ENCODE measurements at places on chromosomes 13 and 19. TPM values are rescaled to one million over a fixed set of nuclear protein-coding genes. Genes with fewer than 3 reads are reported as not detected.

Gene PPM1N
- total RNA-seq, result 1.5 TPM

Gene CYP2A6
- not detected for total RNA-seq

Gene C1QTNF9
- total RNA-seq, result not detected

Gene ZFP14
- total RNA-seq, result 5.0 TPM

Gene ETHE1
- 54.9 TPM for total RNA-seq

Gene KLK15
- not detected for total RNA-seq

Gene KCNK6
- total RNA-seq, result 23.1 TPM

Gene NUDT19
- 19.3 TPM for total RNA-seq

Gene GPR4
- not detected for total RNA-seq

Gene TUBA3C
- not detected for total RNA-seq

Gene FXYD5
- 354 TPM for total RNA-seq

Gene ATXN8OS
- not detected for total RNA-seq

Gene TINCR
- 0.39 TPM for total RNA-seq

Gene PDX1
- not detected for total RNA-seq

Gene CRB3
- total RNA-seq, result 0.55 TPM

Gene TRAPPC2B
- total RNA-seq, result 3.8 TPM

Gene KL
- 0.07 TPM for total RNA-seq

Gene CYP4F3
- 0.32 TPM for total RNA-seq

Gene DKKL1
- total RNA-seq, result not detected

Gene FGF21
- not detected for total RNA-seq

Gene PROZ
- 0.20 TPM for total RNA-seq

Gene VSTM2B
- not detected for total RNA-seq

Gene ERICH6B
- total RNA-seq, result not detected

Gene ELSPBP1
- not detected for total RNA-seq

Gene B9D2
- 11.5 TPM for total RNA-seq

Gene APOC4
- total RNA-seq, result not detected

Gene CD79A
- 1.7 TPM for total RNA-seq

Gene COX6B2
- total RNA-seq, result 0.45 TPM

Gene FAM216B
- not detected for total RNA-seq

Gene GIPC3
- total RNA-seq, result 0.48 TPM

Gene PEAK3
- 0.84 TPM for total RNA-seq

Gene OR7D2
- 0.95 TPM for total RNA-seq

Gene ALOX5AP
- 114 TPM for total RNA-seq

Gene C13orf46
- 4.5 TPM for total RNA-seq

Gene NEK5
- total RNA-seq, result 0.09 TPM

Gene EDDM13
- 2.8 TPM for total RNA-seq

Gene DMWD
- total RNA-seq, result 26.2 TPM

Gene IGFL2
- 0.30 TPM for total RNA-seq

Gene ADGRE3
- total RNA-seq, result not detected

Gene IL12RB1
- total RNA-seq, result 93.4 TPM

Gene FBXO17
- total RNA-seq, result not detected

Gene TEX29
- 0.27 TPM for total RNA-seq

Gene FXYD3
- not detected for total RNA-seq

Gene SYMPK
- total RNA-seq, result 106 TPM

Gene PCDH17
- total RNA-seq, result not detected

Gene ACER1
- 0.18 TPM for total RNA-seq

Gene SPRED3
- 1.9 TPM for total RNA-seq

Gene CCNA1
- total RNA-seq, result 14.1 TPM

Gene DPRX
- total RNA-seq, result not detected

Gene MTUS2
- not detected for total RNA-seq

Gene ZNF66
- 12.1 TPM for total RNA-seq

Gene STOML3
- not detected for total RNA-seq

Gene ATP4B
- not detected for total RNA-seq

Gene BEST2
- not detected for total RNA-seq

Data from T-helper 2 cell treated with Interferon-gamma antibody and Interleukin-4, amounts not matched to agents 100 ng/mL and 5 ng/mL, for 36 hours (primary cell).